ENCODE measurements at places on chromosomes 3 and 15.

DNA sequence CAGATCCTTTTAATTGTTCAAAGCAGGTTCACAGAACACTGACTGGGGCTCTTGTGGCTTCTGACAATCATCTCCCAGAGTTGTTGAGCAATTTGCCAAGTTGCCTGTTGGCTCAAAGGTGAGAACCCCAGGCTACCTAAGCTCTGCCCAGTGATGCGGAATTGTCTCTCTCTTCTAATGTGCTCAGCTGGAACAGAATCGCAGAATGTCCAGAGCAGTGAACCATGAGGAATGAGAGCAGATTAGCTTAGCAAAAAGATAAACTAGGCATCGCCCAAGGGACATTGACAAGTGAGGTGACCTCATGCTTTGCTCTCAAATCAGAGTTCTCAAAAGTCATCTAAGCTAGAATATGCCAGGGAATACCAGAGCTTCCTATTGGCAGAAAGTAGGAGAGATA is 148.1 kb downstream of the WDR76 start:
- no peak for DNase-seq

GRCh38 chr3:130709671-130710070 is 37.0 kb downstream of the PIK3R4 start:
- no peak for DNase-seq

GRCh38 chr3:123201223-123201556 is 553 bp upstream of the SEC22A start:
- no peak for DNase-seq

DNA sequence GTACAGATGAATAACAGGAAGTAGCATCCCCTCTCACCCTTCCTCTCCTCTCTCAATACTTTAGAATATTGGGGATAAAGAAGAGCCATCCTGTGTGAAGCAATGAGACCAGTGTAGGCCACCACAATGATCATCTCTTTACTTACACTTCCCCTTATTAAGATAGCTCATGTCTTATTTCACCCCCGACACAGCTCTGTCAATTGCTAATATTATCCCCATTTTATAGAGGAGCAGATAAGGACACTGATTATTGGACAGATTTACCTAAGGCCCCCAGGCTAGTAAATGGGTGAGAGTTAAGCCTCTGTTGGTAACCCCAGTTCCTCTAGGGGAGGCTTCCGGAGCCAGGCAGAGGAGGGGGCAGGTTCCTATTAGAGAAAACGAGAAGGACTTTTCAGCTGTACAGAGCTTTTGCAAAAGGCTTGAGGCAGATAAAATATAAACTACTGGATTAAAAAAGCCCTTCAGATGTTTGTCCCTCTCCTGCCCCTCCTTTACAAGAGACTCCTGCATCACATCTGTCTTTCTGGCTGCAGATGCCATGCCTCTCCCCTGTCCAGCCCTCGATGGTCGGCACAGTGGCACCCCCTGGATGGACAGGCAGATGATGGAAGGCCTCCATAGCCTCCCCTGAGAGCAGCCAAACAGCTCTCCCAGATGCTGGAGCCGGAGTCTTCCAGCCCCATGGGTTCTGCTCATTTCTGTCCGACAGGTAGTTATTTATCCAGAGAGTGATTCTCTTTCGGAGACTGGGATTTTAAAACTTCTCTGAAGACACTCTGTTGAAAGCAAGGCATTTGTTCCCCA is 49.4 kb upstream of the LCTL start:
- DNase-seq = no peak

GRCh38 chr3:57726397-57726796 is 29.7 kb upstream of the SLMAP start:
- no peak for DNase-seq

- DNase-seq = no peak
Observed at GRCh38 chr3:171569571-171570132, 109.4 kb upstream of the TNIK start.

- no peak for DNase-seq
Observed at GRCh38 chr3:148408667-148409066, 289.0 kb upstream of the AGTR1 start.

DNA sequence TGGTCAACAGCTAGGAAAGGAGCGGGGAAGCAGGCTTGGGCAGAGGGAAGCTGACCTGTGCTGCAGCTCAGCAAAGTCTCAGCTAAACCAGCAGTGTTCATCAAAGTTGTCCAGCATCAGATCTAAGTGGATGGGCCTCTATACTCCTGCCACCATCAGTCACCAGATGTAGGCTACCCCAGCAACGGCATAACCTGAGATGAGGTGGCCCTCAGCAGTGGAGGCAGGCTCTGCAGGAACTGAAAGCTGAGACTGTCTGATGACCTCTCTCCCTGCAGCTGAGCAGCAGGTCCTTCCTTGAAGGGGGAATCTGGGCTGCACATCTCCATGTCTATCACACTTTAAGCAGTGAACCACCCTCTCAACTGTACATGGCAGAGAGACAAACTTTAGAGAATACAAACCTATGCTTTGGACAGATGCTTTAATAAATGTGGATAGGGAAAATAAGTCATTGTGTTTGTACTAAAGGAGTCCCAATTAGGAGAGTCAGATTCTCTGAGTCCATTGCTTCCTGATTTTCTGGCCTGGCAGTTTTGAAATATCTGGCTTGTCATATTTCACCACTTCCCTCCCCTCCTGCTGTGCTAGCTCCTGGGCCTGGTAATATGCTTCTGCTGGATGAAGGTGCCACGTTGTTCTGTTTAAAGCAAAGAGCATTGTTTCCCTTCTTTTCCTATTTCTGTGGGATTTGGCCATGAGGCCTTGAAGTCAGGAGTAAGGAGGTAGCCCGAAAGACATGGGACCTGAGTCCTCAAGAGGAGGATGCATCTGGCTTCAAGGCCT is 11.1 kb upstream of the PSTPIP1 start:
- no peak for DNase-seq

- no peak for DNase-seq
Observed at GRCh38 chr3:149005416-149005815, 14.1 kb downstream of the GYG1 start.

DNA sequence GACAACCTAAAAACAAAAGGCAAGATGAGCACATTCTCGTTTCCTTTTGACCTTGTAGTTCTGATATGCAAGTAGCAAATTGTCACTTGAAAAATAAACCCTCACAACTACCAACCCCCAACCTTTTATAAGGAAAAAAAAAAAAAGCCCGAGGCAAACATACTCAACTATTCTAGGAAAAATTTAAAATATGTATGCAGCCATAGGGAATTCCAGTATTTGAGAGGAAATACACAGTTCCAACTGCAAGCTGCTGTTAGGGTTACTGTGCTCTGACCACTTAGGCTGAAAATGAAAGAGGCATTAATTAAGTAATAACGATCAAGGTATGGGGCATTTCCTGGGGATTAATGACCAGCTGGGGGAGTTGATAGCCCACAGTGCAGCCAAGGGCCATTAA is 281.9 kb upstream of the DPH6 start:
- DNase-seq = no peak

DNA sequence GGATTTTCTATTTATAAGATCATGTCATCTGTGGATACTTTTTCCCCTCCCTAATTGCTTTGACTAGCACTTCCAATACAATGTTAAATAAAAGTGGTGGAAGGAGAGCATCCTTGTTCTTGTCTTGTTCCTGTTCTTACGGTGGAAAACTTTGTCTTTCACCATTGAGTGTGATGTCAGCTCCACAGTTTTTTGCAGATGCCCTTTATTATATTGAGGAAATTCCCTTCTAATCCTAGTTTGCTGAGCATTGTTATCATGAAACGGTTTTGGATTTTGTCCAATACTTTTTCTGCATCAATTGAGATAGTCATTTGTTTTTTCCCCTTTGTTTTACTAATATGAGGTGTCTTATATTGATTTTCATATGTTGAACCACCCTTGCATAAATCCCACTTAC is 19.9 kb upstream of the IL20RB start:
- no peak for DNase-seq

GRCh38 chr3:82030916-82031315 is 269.5 kb upstream of the GBE1 start:
- DNase-seq = no peak

DNA sequence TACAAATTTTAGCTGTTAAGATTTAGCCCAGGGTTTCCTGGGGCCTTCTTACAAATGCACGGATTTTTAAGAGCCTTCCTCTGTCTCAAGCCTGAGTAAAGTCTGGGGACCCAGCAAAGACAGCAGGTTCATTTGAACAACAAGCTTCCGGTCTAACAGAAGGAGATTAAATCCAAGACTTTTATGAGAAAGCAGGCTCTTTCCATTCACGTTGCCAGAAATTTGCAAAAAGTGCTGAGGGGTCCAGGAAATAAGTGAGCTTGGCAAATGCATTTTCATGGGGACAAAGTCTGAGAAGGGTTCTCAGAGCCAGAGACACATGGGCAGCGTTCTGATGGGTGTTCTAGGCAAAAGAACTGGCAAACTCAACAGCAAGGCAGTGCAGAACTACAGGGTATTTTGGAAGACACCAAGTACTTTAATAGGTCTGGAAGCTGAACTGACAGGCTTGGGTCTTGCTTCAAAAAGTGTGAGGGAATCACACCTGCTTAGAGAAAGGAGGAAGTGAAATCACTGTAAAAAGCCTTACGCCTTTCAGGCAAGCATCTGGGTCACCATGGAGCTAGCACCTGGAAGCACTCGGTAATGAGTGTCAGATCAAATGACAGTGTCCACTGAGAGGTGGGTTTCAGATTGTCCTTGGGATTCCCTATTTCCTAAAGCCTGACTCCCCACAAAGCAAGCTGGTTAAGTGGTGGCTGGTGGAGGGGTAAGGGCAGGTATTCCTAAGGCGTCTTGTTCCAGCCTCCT is 115.8 kb upstream of the ARHGEF3 start:
- no peak for DNase-seq

DNA sequence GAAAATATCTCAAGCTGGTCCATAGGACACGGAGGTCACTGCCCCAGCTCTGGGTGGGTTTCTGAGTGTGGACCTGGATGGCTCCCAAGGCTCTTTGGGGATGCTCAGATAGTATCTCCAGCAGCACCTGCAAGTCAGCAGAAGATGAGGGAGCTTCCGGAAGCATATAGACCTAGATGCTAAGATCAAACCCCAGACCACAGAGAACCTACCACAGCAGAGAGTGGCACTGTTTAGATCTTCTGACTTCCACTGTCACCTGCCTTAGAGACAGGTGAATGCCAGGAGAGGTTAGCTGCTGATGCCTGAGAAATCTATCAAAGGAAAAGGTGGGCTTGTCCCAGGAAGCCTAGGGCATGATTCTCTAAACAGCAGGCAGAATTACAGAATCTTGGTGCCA is 105.7 kb upstream of the TRPM1 start:
- DNase-seq = no peak

GRCh38 chr15:57237301-57237642 is 139.0 kb upstream of the CGNL1 start:
- DNase-seq = no peak

- DNase-seq = no peak
Observed at GRCh38 chr3:70919661-70920060, 607.2 kb upstream of the MDFIC2 start.

DNA sequence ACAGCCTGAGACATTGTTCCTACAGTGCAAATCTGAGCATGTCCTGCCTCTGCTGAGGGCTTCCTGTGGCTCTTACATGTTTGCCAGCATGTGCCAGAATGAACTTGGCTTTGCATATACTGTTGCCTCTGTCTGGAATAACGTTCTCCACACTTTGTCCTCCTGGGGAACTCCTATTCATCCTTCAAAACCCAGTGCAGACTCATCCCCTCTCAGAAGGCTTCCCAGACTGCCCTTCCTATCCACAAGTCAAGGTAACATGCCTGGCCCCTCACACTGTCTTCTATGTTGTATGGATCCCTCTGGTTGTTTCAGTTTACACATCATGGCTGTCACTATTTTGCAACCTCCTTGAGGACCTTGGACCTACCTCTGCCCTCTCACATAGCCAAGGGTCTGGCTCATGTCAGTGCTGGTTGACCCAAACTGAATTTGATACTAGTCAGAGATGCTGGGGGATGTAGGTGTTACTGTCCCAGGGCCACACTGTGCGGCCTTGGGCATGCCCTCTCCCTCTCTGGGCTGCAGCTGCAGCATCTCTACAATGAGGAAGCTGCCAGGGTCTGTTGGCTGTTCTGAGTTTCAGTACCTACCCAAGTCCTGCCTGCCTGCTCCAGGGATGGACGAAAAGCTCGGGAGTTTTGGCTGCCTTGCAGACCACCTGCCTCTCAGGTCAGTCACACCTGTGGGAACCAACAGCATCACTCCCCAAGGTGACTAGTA is 29.0 kb upstream of the TSPAN3 start:
- DNase-seq = no peak

GRCh38 chr3:183489455-183490210 is 61.2 kb upstream of the MCF2L2 start:
- DNase-seq = no peak

DNA sequence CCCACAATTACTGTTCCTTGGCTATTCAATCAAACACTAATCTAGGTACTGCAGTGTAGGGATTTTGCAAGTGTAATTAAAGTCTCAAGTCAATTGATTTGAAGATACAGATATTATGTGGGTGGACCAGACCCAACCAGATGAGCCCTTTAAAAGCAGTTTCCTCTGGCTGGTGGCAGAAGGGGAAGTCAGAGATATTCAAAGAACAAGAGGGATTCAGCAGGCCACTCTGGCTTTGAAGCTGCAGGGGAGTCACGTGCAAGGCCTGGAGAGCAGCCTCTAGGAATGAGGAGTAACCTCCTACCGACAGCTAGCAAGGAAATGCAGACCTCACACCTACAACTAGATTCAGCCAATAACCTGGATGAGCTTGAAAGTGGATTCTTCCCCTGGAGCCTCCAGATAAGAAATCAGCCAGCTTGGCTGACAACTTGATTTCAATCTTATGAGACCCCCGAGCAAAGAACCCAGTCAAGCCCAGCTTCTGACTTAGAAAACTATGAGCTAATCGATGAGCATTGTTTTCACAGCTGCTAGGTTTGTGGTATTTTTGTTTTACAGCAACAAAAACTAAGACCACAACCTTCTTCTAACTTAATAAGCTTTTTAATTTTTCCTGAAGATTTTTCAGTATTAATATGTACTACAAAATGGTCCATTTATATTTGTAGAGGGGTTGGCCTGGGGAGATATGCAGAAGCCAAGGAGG is 13.4 kb downstream of the HACD2 start:
- DNase-seq = no peak

DNA sequence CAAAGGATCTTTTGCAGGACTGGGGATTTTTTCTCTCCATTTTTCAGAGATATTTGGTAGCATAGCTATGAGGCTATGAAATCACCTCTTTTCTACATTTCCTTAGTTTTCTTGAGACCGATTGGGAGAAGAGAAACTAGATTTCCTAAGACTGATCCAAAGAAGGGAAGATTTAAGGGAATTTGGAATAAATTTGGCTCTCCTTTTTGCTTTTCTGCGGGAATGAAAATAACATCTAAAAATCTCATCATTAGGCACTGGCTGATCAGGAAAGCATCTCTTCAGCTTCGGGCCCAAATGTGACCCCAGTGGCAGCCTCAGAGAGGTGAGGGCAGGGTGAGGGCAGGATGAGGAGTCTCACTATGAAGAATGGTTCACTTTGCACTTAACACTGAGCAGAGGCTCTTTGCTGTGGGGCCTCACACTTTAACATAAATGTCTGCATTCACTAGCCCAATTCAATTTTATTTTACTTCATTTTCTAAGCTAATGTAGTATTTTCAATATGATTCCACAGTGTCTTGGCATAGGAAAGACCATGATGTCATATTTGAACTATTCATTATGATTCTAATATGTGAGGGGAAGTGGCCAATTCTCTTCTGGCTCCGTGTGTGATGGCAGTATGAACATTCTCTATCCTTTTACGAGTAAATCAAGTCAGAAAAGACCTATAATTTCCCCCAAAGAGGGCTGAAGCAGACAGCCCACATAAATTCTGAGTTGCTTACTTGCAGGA is 193.2 kb downstream of the MEX3B start:
- DNase-seq = no peak

GRCh38 chr15:95944193-95944592 is 386.3 kb upstream of the NR2F2 start:
- DNase-seq = no peak
